ENCODE measurements at places on chromosomes 4 and X. TPM values are rescaled to one million over a fixed set of nuclear protein-coding genes. Genes with fewer than 3 reads are reported as not detected.
A peak's percentile ranks its signal among the peaks of the same experiment; 100 is the strongest.

DNA sequence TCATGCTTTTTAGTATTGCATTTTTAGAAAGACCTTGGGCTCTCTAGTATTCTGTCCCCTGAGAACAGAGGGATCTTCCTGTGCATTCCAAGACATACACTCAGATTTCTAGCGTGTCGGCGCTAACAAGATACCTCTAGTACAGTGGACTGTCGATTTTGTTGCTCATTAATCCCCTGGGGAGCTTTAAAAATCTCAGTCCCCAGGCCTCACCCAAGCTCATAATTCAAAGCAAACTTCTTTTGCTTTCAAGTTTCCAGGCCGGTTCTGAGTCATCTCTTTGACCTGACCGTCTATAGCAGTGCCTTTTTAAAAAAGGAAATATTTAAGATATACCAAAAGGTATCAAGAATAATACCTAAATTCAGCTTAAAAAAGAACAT is 137.0 kb downstream of the AMMECR1 start:
- peaks cover 11% of the 10 kb centered on the region for H3K4me1 ChIP-seq
- no peak overlapping the region for H3K27ac ChIP-seq
- H3K27me3 ChIP-seq, result no peaks in the 10 kb centered on the region
- no peaks in the 10 kb centered on the region for H3K36me3 ChIP-seq
- no peak for DNase-seq
- H3K4me3 ChIP-seq, result no peak overlapping the region

BST1 gene
- 1.6 TPM for total RNA-seq

ASMT gene
- not detected for total RNA-seq

CHRDL1 gene
- total RNA-seq, result 13.0 TPM

PPP1R2C gene
- total RNA-seq, result not detected

STARD8 gene
- 6.0 TPM for total RNA-seq

DNA sequence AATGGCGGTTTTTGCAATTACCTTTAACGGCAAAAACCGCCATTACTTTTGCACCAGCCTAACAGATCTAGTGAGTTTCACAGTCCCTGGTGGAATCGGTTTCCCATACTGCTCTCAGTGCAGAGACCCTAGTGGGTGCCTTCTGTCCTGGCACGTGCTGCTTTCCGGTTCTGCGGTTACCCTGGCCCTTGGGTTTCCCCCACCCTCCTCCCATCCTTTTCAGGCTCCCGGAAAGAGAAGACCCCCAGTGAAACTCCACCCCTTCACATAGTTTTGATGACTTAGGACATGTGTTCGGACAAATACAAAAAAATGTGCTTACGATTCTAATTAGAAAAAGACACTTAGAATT is 36.9 kb downstream of the NLGN3 start:
- peak overlapping the region; percentile 71 for H3K27ac ChIP-seq
- no peaks in the 10 kb centered on the region for H3K36me3 ChIP-seq
- peaks cover 37% of the 10 kb centered on the region for H3K4me1 ChIP-seq
- no peaks in the 10 kb centered on the region for H3K27me3 ChIP-seq
- H3K4me3 ChIP-seq, result no peak overlapping the region
- peak; percentile 47 for DNase-seq

GRCh38 chr4:160537681-160538080 is 1434.8 kb downstream of the RAPGEF2 start:
- no peaks in the 10 kb centered on the region for H3K27me3 ChIP-seq
- no peak overlapping the region for H3K27ac ChIP-seq
- no peaks in the 10 kb centered on the region for H3K36me3 ChIP-seq
- DNase-seq, result no peak
- H3K4me1 ChIP-seq, result no peaks in the 10 kb centered on the region
- H3K4me3 ChIP-seq, result no peak overlapping the region

DNA sequence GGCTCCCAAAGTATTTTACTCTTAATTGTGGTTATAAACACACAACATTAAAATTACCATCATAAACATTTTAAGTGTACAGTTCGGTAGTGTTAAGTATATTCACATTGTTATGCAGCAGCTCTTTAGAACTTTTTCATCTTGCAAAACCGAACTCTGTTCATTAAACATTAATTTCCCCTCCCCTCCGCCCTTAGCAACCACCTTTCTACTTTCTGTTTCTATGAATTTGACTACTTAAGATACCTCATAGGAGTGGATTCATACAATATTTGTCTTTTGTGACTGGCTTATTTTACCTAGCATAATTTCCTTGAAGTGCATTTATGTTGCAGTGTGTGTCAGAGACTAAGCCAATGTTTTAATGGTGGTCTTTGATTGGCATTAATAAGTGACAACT is 32.6 kb downstream of the IL13RA1 start:
- no peak for DNase-seq
- no peaks in the 10 kb centered on the region for H3K36me3 ChIP-seq
- no peak overlapping the region for H3K4me3 ChIP-seq
- H3K27ac ChIP-seq, result no peak overlapping the region

- H3K36me3 ChIP-seq, result no peaks in the 10 kb centered on the region
- no peak for DNase-seq
- H3K27me3 ChIP-seq, result no peaks in the 10 kb centered on the region
- H3K4me3 ChIP-seq, result no peak overlapping the region
Measured at GRCh38 chr4:103634236-103634635, 85.5 kb downstream of the TACR3 start.

MRPL1 gene
- 23.4 TPM for total RNA-seq

- no peaks in the 10 kb centered on the region for H3K27me3 ChIP-seq
- no peak overlapping the region for H3K4me3 ChIP-seq
- no peaks in the 10 kb centered on the region for H3K36me3 ChIP-seq
- no peaks in the 10 kb centered on the region for H3K4me1 ChIP-seq
Measured at GRCh38 chrX:96994093-96994492, 110.4 kb downstream of the RPA4 start.

SPACA5 gene
- not detected for total RNA-seq

DNA sequence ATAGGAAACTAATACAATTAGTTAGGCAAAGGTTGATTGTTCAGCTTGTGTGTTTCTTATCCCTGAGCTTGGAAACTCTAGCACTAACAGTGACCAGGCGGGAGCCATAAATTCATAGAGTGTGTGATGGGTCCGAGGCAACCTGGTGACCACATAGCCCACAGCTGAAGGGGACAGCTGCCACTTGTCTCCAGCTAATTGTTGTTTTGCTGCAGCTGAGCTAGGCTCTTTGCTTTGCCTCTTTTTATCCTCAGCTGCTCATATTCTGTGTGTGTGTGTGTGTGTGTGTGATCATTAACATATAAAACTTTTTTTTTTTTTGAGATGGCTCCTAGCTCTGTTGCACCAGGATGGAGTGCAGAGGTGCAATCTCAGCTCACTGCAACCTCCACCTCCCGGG is 53.2 kb downstream of the DOCK11 start:
- no peaks in the 10 kb centered on the region for H3K36me3 ChIP-seq
- no peak overlapping the region for H3K27ac ChIP-seq
- H3K27me3 ChIP-seq, result no peaks in the 10 kb centered on the region
- no peak overlapping the region for H3K4me3 ChIP-seq
- no peaks in the 10 kb centered on the region for H3K4me1 ChIP-seq
- DNase-seq, result no peak

- no peaks in the 10 kb centered on the region for H3K27me3 ChIP-seq
- no peaks in the 10 kb centered on the region for H3K36me3 ChIP-seq
- H3K27ac ChIP-seq, result peak overlapping the region; percentile 25
- DNase-seq, result peak; percentile 69
- H3K4me3 ChIP-seq, result no peak overlapping the region
- H3K4me1 ChIP-seq, result peaks cover 6% of the 10 kb centered on the region
Measured at GRCh38 chrX:13647709-13648212, 5.2 kb upstream of the TCEANC start.

GRCh38 chr4:88646528-88647280 is 50.9 kb downstream of the NAP1L5 start:
- no peak overlapping the region for H3K4me3 ChIP-seq
- no peaks in the 10 kb centered on the region for H3K27me3 ChIP-seq
- no peaks in the 10 kb centered on the region for H3K36me3 ChIP-seq
- peaks cover 7% of the 10 kb centered on the region for H3K4me1 ChIP-seq
- DNase-seq, result no peak
- no peak overlapping the region for H3K27ac ChIP-seq

DNA sequence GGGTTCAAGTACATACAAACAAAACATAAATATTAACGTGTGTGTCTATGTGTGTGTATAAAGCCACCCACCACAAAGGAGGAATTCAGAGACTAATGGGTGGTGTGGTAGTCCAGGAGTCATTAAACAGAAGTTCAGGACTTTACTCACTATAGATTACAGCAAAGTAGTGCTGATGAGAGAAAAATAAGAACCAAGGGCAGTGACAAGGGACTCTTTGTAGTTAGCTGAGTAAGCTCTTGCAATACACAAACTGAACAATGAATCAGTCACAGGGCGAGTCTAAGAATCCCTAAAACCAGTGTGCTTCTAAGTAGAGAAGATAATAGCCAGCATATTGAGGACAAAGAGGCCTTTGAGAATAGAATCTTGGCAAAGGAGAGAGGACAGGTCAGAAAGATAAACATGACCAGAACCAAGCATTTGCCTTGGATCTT is 232.4 kb downstream of the PPP3CA start:
- H3K27me3 ChIP-seq, result no peaks in the 10 kb centered on the region
- no peak overlapping the region for H3K27ac ChIP-seq
- H3K4me3 ChIP-seq, result no peak overlapping the region
- DNase-seq, result no peak

- no peaks in the 10 kb centered on the region for H3K36me3 ChIP-seq
- no peaks in the 10 kb centered on the region for H3K4me1 ChIP-seq
- no peak overlapping the region for H3K4me3 ChIP-seq
- no peak for DNase-seq
- H3K27me3 ChIP-seq, result no peaks in the 10 kb centered on the region
Measured at GRCh38 chrX:45843518-45843917, 642.8 kb upstream of the DIPK2B start.

MSANTD1 gene
- total RNA-seq, result 2.6 TPM

All from body of pancreas (tissue), 4 donors.